ENCODE measurements at places on chromosomes 6 and 20.

DNA sequence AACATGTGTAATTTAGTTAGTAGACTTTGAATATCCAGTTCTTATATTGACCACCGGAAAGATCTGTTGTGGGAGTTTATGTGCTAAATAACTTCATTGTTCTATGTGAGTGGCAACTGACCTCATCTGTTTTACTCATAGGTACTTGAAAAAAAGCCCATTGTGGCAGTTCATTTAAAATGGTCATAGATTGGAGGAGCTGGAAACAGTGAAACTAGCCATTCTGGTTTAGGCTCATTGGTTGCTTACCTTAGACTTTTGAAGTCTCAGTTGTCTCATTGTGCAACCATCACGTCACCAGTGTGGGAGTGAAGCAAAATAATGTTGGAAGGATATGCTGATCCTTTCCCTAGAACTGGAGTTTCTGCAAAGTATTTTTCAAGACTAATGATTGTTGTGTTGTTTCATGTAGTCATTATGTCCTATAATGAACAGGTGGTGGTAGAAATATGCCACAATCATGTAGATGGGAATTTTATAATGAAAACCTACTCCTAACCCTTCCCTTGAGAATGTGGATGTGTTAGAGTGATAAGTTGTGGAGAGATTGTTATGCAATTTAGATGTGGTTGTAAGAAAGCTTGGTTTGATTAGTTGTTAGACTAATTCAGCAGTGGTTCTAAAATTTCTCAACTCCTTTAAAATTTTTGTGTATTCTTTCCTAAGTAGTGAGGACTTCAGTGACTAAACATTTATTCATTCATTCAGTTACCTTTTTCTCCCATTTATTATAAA lies 18.3 kb downstream of the DSP start:
- DNase-seq: no peak

DNA sequence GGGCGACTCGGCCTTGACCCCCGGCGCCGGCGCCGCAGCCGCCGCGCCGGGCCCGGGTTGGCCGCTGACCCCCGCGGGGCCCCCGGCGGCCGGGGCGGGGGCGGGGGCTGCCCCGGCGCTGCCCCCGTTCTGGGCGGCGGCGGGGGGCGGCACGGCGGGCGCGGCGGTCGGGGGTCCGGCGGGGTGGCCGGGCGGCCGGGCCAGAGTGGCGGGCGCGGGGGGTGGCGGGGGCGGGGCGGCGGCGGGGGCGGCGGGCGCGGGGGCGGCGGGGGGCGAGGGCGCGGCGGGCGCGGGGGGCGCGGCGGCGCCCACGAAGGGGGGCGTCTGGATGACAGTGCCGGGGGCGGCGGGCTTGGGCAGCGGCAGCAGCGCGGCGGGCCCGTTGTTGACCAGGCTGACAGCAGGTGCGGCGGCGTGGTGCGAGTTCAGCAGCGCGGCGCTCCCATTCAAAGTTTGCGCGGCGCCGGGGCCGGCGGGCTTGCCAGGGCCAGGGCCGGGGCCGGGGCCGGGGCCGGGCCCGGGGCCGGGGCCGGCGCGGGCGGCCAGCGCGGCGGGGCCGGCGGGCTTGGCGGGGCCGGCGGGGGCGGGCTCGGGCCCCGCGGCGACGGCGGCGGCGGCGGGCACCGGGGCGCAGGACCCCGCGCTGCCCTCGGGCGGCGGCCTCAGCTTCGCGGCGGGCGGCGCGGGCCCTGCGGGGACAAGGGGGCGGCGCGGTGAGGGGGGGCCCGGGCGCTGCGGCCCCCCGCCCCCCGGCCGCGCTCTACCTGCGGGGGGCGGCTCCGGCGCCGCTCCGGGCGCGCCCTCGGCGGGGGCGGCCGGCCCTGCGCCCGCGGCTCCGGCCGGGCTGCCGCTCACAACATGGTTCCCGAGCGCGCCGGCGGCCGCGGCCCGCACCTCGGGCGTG lies 659 bp downstream of the TAF4 start:
- peak; percentile 61 for DNase-seq

DNA sequence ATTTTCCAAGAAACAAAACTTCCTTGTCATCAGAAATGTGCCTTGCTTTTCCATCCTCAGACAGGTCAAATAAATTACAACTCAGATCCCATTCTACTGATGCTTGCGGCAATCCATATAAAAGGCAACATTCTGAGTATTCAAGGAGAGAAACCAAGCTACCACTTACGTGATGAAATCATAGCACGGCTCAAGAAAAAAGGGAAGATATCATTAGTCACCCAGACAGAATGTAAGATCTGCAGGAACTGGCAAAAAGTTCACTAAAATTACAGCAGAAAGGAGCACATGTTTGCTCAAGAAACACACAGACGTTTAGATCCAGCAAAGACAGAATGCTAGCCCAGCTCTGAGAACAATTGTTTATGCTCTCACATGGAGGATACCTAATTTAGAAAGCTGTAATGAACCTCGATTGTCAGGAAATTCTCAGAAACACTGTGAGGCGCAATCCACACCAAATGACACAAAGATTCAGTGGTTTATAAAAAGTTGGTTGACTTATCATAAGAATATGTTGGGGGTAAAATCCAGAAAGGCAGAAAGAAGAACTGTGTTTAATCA lies 304.2 kb downstream of the ADGRG6 start:
- DNase-seq: no peak

DNA sequence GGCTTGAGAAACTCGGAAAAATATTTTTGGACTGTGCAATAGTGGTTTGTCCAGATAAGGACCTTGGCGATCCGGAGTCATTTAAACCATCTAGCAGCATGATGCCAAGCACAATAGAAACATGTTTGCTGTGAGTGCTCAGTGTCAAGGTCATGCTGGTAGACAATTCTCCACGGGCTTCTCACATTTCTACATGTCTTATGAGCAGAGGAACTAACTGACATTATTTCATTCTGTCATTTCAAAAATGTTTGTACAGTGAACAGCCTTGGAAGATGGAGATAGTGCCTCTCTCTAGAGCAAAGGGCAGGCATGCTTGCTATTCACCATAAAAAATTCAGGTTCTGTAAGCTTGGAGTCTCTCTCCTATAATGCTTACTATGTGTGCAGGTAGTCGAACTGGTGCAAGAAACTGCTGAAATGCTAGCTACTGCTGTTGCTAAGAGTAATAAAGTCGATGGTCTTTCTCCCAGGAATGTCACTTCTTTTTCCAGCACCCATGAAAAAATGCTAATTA lies 25.4 kb upstream of the CCN2 start:
- DNase-seq: no peak

- no peak for DNase-seq
These were observed 7.1 kb downstream of the CSNK2A1 start for GRCh38 chr20:536426-537010.

DNA sequence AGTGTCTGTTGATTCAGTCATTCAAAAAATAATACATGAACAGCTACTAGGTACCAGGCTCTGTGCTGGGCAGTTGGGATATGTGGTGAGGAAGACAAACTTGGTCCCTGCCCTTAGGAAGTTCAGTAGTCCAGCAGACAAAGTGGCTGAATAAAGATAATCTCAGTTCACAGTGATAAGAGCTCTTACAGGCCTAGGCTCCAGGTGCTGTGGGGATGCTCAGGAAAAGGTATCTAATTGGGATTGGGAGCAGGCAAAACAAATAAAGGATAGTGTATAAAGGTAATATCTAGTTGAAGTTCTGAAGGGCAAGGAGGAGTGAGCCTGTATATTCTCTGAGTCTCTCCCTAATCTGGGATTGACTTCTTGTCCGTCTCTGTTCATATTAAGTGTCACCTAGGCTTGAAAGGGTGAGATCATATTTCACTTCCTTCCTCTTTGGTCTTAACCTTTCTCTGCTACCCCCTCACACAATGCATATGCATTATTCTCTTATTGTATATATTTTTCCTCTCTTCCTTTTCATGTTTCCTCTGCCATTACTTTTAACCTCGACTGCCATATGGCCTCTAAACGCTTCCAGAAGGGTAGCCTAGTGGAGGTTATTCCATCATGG lies 13.5 kb downstream of the PTPN1 start:
- DNase-seq: no peak

DNA sequence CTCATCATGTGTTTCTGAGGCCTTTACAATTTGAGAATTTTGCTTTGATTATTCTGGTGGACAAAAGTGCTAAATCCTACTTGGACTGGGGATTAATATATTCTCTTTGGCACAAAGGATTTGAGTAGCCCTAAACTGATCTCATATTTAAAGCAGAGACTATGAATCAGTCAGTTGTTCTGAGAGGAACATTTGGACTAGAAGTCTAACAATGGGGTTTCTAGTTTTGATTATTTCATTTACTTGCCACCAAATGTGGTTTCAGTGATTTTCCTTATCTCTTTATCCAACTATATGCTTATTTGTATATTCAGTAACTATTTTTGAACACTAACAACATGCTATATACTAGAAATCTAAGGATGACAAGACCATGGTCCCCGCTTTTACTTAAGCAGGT lies 81.4 kb downstream of the PDE10A start:
- DNase-seq: no peak

- DNase-seq: no peak
These were observed 103.4 kb upstream of the NEDD9 start for GRCh38 chr6:11335826-11336225.

GRCh38 chr20:19486446-19486845 lies 271.6 kb upstream of the RIN2 start:
- no peak for DNase-seq

- DNase-seq: no peak
These were observed 38.7 kb upstream of the PDE10A start for GRCh38 chr6:165701564-165702354.

GRCh38 chr6:96792561-96793190 lies 44.6 kb downstream of the GPR63 start:
- DNase-seq: no peak

DNA sequence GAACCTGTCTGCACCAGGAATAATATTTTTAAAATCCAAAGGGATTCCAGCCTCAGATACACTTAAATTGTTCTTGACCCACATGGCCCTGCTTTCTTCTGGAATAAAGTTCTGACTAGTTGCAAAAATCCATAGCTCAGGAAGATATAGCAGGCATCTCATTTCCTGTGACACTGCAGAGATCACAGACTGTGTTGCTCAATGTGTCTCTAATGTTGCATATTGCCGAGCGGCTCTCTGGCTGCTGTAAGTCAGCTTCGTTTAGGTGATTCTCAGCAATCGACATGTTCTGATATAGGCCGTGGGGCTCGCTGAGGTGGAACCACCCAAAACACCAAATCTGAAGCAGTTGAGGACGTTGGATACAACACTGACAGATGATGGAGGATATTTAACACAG lies 498.3 kb upstream of the AGPAT4 start:
- no peak for DNase-seq

DNA sequence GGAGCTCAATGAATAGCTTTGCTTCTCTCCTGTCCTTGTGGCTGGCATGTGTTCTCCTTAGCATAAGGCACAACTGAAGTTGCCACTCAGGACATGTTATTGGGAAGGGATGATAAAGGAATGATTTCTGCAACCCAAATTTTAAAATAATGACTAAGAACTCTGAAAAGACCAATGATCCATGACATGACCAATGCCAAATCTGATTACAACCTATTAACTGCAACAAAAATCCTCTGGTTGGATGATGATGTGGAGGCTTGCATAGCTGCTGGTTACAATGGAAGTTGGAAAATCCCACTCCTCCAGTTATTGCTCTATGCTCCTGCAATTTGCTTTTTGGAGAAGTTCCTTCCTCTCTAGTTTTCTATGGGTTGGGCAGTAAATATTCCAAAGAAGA lies 63.4 kb upstream of the FBXL4 start:
- no peak for DNase-seq

DNA sequence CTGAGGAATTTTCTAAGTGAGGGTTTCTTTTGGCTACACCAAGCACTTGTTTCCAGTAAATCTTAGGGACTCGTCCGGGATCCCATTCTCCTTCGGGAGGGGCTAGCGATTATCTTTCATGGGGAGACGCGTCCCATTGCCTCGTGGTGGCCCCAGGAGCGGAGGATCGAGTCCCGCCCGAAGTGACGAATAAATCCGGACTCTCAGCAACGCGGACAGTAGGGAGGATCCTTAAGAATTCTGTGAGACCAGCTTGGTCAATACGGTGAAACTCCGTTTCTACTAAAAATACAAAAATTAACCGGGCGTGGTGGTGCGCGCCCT lies 69.1 kb upstream of the PRSS16 start:
- peak; percentile 22 for DNase-seq
